ENCODE measurements at places on chromosomes 6 and 20.

GRCh38 chr6:109521080-109521479 is 38.1 kb upstream of the ZBTB24 start:
- no peak for DNase-seq

GRCh38 chr6:97059473-97059872 is 134.9 kb downstream of the KLHL32 start:
- peak; percentile 60 for DNase-seq

DNA sequence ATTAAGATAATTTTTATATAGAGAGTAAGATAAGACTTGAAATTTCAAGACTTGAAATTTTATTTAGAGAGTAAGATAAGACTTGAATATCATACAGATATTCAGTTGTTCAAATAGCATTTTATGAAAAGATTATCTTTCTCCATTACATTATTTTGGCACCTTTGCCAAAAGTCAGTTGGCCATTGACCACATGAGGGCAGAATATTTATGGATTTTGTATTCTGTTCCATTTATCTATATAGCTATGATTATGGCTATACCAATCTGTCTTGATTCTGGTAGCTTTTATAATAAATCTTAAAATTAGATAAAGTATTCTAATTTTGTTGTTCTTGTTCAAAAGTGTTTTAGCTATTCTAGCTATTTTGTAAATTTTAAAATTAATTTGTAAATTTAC is 537.9 kb upstream of the GJE1 start:
- DNase-seq: no peak

DNA sequence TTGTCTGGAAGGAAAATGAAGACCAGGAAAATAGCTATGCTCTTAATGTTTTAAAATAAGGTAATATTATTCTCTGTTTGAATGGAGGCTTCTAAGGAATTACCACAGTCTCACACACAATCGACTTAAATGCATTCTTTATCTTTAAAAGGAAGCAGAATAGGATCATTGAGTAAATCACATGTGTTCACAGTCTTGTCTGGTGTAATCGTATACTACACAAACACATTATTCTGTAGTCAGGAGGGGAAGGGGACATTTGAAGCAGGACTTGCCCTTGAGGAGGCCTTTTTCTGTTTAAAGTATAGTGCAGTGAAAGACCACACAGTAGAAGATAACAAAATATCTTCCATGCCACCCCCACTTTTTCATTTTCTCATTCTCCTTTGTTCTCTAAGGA is 20.6 kb upstream of the REV3L start:
- no peak for DNase-seq

GRCh38 chr20:35290186-35290886 is 1.9 kb downstream of the FAM83C start:
- DNase-seq: no peak

- peak; percentile 97 for DNase-seq
These were observed 5.2 kb upstream of the NRSN2 start for GRCh38 chr20:341682-342081.
